ENCODE measurements at places on chromosomes 1 and 21.

DNA sequence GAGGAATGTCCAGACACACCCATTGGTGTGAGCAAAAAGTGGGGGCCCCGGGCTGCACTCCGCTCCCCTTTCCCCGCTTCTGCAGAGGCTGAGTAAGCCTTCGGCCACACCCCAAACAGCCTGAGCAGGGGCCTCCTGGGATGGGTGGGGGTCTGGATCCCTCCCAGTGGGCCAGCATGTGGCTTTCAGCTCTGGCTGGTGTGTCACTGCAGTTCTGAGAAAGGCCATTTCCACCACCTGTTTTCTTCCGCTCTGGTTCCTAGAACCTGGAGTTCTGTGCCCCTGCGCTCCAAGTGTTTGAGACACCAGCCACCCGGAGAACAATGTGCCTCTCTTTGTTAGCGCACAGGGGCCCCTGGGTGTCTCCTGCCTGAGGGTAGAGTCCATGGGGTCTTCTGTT is 30.9 kb downstream of the SLC37A1 start:
- DNase-seq: no peak

DNA sequence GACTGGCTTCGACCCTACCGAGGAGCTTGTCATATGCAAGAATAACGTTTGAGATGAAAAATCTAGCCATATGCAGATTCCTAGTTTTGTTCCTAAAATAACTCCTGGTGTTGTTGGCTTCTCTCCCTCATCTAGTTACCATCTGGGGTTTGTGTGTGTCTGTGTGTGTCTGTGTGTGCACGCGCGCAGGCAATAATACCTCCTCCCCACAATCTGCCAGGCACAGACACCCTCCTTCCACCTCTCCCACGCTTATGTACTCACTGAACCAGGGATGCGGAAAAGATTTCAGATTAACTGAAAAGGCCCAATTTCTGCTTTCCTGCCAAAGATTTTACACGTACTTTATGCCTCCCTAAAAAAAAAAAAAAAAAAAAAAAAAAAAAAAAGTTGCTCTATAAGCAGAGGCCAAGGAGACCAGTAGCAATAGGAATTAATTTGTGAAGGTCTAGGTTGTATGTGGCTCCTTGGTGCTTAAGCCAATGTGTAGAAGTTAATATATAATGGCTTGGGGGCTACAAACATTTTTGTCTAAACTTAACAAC is 452.7 kb downstream of the NUF2 start:
- no peak for DNase-seq

GRCh38 chr1:196608390-196609369 is at the start of gene KCNT2:
Gene KCNT2, minus strand, starts transcription at chr1:196608440. Its CDS starts 131 bp downstream, at chr1:196608309.
- no peak for DNase-seq

DNA sequence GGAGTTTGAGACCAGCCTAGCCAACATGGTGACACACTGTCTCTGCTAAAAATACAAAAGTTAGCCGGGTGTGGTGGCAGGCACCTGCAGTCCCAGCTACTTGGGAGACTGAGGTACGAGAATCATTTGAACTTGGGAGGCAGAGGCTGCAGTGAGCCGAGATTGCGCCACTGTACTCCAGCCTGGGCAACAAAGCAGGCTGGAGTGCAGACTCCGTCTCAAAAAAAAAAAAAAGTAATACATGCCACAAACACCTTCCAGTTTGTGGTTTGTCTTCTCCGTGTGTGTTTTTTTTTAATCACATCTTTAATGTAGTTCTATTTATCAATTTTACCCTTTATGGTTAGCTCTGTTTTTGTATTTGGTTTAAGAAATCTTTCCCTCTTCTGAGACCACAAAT is 22.3 kb downstream of the POGZ start:
- no peak for DNase-seq

- no peak for DNase-seq
These were observed 14.1 kb downstream of the VAMP4 start for GRCh38 chr1:171727778-171728177.

GRCh38 chr1:231487910-231488309 is 40.6 kb upstream of the TSNAX start:
- no peak for DNase-seq

DNA sequence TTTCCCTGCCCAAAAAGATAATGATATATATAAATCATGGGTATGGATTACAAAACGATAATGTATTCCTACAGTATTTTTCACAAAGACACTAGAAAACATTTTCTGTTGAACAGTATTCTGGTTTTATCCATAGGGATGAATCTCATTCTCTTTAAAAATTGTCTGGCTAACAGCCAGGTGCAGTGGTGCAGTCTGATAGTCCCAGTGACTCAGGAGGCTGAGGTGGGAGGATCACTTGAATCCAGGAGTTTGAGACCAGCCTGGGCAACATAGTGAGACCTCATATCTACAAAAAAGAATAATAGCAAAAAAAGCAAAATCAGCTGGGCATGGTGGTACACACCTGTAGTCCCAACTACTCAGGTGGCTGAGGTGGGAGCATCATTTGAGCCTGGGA is 23.3 kb downstream of the PIP5K1A start:
- no peak for DNase-seq

DNA sequence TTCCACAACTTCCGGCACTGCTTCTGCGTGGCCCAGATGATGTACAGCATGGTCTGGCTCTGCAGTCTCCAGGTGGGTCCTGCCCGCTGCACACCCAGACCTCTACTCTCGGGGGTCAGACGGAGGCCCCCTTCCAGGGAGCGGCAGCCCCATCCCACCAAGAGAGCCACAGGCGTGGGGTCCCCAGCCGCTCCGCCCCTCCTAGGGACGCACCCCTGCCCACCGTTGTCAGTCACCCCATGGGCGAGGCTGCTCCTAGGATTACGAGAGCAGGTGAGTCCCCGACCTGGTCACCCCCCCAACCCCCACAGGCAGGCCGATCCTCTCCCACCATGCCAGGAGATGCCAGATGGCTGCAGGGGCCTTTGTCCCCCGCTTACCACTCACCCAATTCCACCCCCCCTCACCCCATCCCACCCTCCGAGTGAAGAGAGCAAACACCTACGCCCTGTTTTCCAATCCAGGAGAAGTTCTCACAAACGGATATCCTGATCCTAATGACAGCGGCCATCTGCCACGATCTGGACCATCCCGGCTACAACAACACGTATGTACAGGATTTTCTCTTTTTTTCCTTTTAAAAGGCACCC is 107.0 kb downstream of the PDE9A start:
- no peak for DNase-seq

DNA sequence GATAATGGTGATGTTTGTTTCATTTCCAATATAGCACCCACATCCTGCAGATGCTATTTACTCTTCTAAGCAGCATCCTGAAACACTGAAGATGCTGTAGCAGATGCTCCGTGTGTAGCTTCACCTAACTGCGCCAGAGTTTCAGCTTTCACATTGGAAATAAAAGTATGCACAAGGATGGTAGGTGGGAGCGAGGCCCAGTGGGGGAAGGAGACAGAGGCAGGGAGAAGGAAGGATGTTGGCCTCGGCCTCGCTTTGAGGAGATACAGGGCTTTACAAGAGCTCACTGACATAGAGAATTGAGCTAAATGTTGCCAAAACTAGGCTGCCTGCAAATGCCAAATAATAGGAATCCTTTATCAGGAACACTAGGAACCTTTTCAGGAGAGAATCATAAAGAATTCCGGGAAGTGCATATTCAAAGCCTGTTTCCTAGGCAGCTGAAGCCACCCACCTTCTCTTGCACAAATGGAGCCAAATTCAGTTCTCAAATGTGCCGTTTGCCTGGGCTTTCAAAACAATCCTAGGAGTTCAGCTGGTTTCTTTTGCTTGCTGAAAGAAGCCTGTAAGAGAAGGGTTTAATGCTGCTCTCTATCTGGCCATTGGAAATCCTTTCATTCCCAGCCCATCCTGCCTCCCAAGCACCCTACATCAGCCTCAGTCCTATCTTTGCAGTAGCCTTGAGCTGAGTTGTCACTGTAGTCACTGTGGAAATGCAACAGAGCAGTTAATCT is 135.4 kb upstream of the ATP1B1 start:
- no peak for DNase-seq

- peak; percentile 35 for DNase-seq
These were observed 66.8 kb upstream of the RGS7 start for GRCh38 chr1:241423541-241424479.

GRCh38 chr1:182198006-182198605 is 136.6 kb upstream of the ZNF648 start:
- DNase-seq: no peak

- no peak for DNase-seq
These were observed 203.9 kb downstream of the C1orf94 start for GRCh38 chr1:34380526-34381124.

DNA sequence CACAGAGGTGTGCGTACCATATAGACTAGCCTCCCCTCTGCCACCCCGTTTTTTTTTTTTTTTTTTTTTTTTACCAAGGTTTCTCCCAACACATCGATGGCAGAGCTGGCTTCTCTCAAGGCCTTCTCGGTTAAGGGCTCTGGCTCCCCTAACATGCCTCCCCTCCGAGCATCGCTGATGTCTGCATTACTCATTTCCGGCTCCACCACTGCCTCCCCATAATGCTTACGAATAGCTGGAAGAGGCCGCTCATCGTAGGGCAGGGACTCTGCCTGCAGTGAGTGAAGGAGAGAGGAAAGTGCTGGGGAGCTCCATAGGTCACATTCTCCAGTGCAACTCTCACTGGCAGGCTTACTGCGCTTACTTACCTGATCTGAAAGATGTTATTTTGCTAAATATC is 20.6 kb downstream of the CEP104 start:
- DNase-seq: no peak

DNA sequence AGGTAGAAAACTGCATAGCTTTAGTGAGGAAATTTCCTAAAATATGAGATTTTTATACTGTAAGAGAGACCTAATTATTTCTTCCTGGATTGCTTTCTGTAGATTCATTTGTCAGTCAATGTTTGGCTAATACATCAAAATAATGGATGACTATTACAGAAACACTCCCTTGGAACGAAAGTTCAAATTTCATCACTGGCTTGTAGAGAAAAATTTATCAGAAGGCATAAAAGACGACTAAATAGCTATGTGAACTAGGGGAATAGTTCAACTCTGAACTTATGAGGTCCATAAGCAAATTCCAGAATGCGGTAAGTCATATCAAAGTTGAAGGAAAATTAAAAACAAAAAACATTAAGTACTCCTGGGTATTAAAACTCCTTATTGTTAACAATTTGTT is 36.0 kb downstream of the WNT2B start:
- DNase-seq: no peak

DNA sequence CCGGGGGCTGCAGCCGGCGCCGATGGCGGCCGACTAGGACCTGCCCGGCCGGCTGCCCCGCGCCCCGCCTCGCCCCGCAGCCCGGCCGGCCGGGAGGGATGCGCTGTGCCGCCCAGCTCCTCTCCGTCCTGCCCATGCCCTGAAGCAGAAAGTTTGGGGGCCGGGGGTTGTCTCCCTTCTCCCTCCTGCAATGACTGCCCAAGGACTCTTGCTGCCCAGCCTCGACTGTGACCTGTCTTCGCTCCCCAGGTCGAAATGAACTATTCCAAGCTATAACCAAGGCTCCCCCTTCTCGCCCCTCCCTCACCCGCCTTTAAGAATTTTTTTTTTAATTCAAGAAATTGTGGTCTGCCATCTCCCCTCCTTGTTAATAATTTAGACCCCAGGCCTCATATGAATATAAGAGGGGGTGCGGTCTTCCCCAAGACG is 361 bp downstream of the TMCC2 start:
- DNase-seq: no peak

- no peak for DNase-seq
These were observed 30.4 kb downstream of the APP start for GRCh38 chr21:26140164-26140579.

DNA sequence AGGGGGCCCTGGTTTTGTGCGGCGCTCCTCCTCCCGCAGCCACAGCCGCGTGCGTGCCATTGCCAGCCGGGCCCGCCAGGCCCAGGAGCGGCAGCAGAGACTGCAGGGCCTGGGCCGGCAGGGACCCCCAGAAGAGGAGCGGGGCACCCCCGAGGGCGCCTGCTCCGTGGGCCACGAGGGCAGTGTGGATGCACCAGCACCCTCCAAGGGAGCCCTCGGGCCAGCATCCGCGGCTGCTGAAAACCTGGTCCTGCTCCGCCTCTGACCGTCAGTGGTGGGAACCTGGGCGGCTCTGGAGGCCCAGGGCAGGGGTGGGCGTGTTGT is 21.5 kb downstream of the PANK4 start:
- no peak for DNase-seq

All from activated T-cell treated with anti-CD3 and anti-CD28 coated beads, Interleukin-2, amount 50 U/mL, for 24 hours (primary cell).